Adrenal gland (tissue), 19 donors: ENCODE measurements at places on chromosomes 7 and 10. TPM values are rescaled to one million over a fixed set of nuclear protein-coding genes. Genes with fewer than 3 reads are reported as not detected.

DNA sequence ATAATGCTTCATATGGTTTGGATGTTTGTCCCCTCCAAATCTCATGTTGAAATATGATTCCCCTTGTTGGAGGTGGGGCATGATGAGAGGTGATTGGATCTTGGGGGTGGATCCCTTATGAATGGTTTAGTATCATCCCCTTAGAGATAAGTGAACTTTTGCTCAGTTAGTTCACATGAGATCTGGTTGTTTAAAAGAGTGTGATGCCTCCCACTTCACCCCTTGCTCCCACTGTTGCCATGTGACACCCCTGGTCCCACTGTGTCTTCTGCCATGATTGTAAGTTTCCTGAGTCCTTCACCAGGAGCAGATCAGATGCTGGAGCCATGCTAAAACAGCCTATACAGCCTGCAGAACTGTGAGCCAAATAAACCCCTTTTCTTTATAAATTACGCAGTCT lies 13.1 kb upstream of the AUTS2 start:
- DNase-seq: no peak

GRCh38 chr7:121473645-121474300 lies 77.7 kb upstream of the FAM3C start:
- no peak for DNase-seq

DNA sequence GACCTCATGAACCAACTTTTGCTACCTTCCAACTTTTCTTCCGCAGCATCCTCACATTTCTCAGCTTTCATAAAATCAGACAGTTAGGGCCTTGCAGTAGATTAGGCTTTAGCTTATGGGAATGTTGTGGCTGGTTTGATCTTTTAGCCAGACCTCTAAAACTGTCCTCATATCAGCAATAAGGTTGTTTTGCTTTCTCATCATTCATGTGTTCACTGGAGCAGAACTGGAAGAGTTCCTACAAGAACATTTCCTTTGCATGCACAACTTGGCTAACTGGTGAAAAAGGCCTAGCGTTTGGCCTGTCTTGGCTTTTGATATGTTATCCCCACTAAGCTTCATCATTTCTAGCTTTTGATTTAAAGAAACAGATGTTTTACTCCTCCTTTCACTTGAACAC lies 130.0 kb upstream of the LRRTM3 start:
- no peak for DNase-seq

DNA sequence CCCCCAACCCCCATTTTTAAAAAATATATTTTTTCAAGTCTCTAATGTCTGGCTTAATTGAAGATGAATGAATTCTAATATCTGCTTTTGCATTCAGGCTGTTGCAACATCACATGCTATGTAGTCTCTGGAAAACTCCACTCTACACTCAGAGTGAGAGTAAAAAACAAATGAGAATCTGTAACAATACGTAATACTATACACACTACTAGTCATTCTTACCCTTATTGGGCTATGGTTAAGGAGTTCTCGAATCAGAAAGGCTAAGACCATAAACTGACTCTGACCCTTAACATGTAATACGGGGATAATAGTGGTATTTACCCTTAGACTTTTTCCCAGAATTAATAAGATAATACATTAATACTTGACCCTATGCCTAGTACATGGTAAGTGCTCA lies 42.9 kb upstream of the TMEM168 start:
- DNase-seq: no peak

- no peak for DNase-seq
These were observed 336.8 kb downstream of the TFEC start for GRCh38 chr7:115693779-115694178.

GRCh38 chr10:95445223-95445836 lies 115.8 kb downstream of the SORBS1 start:
- peak; percentile 86 for DNase-seq

The CALML3 gene
- not detected for total RNA-seq

The DDIT4 gene
- 211 TPM for total RNA-seq

The ZNF365 gene
- total RNA-seq: 0.32 TPM

The CREM gene
- total RNA-seq: 98.3 TPM
